ENCODE measurements at places on chromosomes 11 and 22. TPM values are rescaled to one million over a fixed set of nuclear protein-coding genes. Genes with fewer than 3 reads are reported as not detected.

The HSPB2 gene
- 3.5 TPM for total RNA-seq

The CLMP gene
- total RNA-seq: 184 TPM

The PKNOX2 gene
- 2.1 TPM for total RNA-seq

The OR51I1 gene
- not detected for total RNA-seq

The GDPD5 gene
- 9.3 TPM for total RNA-seq

DNA sequence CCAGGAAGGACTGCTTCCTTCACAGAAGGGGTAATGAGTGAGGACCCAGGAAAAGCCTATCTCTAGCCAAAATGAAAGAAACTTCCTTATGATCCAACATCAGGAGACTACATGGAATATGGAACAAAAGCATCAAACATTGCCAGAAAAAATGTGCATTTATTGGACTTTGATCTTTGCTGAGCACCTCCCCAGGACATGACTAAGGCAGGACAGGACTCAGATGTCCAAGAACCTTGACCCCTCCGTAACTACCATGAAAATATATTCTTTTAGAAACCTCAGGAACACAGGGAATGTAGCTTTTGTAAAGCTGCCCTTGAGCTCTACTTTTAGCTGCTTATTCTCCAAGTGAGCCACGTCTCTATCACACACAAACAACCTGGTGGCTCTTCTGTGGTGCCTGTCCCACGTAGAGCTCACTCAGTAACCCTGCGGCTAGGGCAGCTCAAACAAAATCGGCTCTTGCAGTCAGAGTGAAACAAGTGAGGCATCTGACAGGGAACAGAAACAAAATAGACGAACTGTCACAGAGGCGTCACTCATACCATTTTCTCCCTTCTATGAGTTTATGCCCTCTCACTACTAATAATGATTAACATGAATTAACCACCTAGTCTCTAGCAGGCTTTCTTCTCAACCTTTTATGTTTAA, 471.5 kb upstream of the API5 start:
- no peak for DNase-seq

DNA sequence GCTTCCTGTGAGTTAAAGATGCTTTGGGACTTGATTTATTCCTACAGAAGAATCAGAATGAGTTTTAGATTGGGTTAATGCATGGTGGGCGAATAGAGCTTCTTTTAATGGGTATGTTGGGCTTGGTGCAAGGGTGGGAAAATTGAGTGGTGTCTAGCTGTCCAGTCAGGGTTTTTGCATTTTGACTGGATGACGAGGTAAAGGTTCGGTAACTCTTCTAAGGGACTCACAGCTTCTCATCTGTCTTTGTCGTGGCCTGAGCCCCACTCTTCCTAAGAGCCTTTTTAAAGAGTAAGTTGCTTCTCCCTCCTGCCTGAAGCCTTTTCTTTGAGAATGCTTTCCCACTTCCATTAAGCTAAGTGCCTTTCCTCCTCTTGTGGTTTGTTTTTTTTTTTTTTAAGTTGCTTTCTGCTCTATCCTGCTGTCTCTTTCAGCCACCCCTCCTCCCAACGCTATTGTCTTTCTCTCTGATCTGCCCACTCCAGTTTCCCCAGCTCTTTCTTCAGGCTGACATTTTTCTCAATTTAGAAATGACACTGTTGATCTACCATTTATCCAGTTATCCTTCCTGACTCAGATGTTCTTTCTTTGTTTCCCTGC, 1.1 kb downstream of the DPF2 start:
- DNase-seq: no peak

DNA sequence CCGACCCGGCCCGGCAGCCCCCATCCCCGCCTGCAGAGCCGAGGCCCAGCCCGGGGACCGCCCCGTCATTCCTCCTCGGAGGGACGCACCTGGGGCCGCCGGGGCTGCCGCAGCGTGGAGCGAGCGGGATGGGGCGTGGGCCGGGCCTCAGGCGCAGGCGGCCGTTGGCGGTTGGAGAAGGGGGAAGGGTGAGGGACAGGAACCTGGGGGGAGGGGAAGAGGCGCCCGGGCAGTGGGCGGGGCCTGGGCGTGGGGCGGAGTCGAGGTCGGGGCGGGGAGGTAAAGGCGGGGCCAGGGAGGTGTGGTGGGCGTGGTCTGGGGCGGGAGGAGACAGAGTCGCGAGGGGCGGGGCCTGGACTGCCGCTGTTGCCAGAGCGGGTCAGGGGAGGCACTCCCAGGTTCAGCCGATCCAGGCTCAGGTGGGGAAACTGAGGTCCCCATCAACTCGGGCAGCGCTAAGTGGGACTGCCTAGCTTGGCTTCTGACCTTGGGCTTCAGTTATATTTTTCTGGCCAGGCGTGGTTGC, at the start of gene TESMIN:
TSS of gene TESMIN (minus strand) at position 190 of the 526 bp plus-strand sequence. CDS start 860 bp downstream, outside the sequence.
- peak; percentile 93 for DNase-seq

DNA sequence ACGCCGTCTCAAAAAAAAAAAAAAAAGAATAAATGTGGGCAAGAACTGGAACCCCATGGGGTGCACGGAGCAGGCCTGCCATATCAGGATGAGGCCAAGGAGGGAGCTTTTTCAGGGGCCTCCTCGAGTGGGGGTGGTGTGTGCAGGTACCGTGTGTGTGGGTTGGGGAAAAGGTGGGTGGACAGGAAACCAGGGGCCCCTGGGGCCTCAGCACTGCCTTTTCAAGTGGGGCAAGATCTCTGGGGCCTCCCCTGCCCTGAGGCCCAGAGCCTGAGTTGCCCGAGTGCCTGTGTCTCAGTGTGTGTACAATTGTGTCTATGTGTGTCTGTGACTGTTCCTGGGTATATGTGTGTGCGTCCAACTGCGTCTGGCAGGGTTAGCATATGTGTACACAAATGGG, 23.8 kb downstream of the TEF start:
- DNase-seq: no peak

GRCh38 chr22:43247546-43248260, 60.8 kb upstream of the TTLL12 start:
- DNase-seq: no peak

- DNase-seq: no peak
Measured at GRCh38 chr22:36443198-36443770, 38.2 kb downstream of the TXN2 start.

- no peak for DNase-seq
Measured at GRCh38 chr22:45934168-45934564, 42.8 kb downstream of the WNT7B start.
